ENCODE measurements at places on chromosomes 16 and 17. TPM values are rescaled to one million over a fixed set of nuclear protein-coding genes. Genes with fewer than 3 reads are reported as not detected.

Gene CCDC154
- 0.16 TPM for total RNA-seq

Gene GPT2
- 47.4 TPM for total RNA-seq

Gene PRR29
- 0.19 TPM for total RNA-seq

Gene MAP1LC3B
- 23.8 TPM for total RNA-seq

Gene ARHGDIG
- not detected for total RNA-seq

Data from hair follicular keratinocyte (primary cell).